ENCODE measurements at places on chromosomes 11 and 22. TPM values are rescaled to one million over a fixed set of nuclear protein-coding genes. Genes with fewer than 3 reads are reported as not detected.

ENTHD1 gene
- total RNA-seq: not detected

OR51I1 gene
- total RNA-seq: not detected

TTC36 gene
- 0.42 TPM for total RNA-seq

ZBTB16 gene
- 256 TPM for total RNA-seq

ARAP1 gene
- 89.6 TPM for total RNA-seq

TMEM191B gene
- 4.9 TPM for total RNA-seq

CEP126 gene
- 5.2 TPM for total RNA-seq

MMP12 gene
- not detected for total RNA-seq

GAB4 gene
- total RNA-seq: not detected

OR8G5 gene
- not detected for total RNA-seq

NLRP14 gene
- total RNA-seq: not detected

CDC42BPG gene
- total RNA-seq: 46.2 TPM
